IPS-NIHi11 (cell line): ENCODE measurements at places on chromosomes 12 and 14.

- DNase-seq = no peak
Observed at GRCh38 chr12:78959556-78959955, 95.0 kb downstream of the SYT1 start.

GRCh38 chr12:109606320-109607028 is 32.9 kb downstream of the MVK start:
- peak; percentile 75 for DNase-seq

DNA sequence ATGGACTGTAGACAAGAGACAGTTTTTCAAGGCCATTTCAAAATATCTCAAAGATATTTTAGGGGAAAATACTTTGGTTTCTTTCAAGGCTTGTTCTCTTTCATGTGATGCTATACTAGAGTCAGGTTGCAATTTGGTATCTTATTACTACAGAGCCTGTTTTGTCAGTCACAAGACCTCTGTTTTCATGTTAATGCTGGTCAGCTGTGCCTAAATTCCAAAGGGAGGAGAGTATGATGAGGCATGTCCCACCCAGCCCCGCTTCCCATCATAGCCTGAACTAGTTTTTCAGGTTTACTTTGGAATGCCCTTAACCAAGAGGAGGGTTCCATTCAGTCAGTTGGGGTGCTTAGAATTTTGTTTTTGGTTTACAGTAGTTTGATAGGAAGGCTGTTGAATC is 52.6 kb downstream of the GPHB5 start:
- no peak for DNase-seq

DNA sequence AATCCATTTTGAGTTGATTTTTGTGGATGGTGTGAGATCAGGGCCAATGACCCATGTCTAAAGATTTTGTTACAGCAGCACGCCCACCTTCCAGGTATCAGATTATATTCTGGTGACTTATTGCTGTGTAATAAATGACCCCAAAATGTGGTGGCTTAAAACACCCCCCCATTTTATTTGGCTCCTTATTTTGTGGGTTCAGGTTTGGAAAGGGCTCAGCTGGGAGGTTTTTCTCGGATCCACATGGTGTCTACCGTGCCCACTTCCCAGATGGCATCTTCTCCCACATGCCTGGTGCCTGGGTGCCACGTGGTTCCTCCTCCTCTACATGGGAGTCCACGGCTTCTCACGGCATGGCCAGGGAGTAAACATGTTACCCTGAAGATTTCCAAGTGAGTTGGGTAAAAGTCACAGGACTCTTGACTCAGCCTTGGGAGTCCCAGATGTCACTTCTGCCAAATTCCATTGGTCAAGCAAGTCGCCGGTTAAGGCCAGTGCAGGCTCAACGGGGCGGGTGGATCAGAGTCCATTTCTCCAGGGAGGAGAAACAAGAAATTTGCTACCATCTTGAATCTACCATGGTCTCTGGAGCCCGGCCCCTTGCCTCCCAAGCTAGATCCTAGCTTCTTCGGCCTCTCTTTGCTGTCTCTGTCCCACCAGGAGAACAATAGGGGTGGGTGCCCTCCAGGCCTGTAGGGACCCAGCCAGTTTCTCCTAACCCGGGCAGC is 214.3 kb downstream of the KIF26A start:
- DNase-seq = no peak

DNA sequence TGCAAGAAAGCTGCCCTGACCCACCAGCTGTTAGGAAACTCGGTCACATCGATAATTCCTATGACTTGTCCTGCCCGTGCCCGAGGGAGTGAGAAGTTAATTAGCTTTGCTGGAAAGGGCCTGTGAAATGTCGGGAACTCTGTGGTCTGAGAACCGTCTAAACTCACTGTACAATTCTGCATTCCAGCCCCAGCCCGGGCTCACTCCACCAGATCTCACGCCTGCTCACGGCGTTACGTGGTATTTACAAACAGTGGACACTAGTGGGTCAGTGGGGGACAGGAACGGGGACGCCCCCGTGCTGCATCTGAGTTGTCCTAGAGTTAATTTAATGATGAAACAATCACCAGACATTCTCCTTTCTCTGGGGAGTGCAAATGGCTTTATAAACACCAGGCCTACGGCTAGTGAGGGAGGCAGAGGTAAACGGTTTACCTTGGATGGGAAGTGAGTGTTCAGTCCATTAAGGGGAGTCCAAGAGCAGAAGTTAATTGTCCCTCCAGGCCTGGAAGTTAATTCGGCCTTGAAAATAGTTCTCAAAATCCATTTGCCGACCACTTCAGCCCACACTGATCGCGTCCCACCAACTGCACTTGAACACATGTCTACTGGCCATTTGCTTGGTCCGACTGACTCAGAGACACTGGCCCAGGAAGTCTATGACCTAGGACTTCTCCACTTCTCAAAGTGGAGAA is 93.5 kb upstream of the MED13L start:
- no peak for DNase-seq

GRCh38 chr12:53670971-53671370 is 4.9 kb downstream of the ATP5MC2 start:
- no peak for DNase-seq

GRCh38 chr12:78977304-78977867 is 112.8 kb downstream of the SYT1 start:
- no peak for DNase-seq

GRCh38 chr14:74920281-74920680 is 2.8 kb downstream of the RPS6KL1 start:
- no peak for DNase-seq

DNA sequence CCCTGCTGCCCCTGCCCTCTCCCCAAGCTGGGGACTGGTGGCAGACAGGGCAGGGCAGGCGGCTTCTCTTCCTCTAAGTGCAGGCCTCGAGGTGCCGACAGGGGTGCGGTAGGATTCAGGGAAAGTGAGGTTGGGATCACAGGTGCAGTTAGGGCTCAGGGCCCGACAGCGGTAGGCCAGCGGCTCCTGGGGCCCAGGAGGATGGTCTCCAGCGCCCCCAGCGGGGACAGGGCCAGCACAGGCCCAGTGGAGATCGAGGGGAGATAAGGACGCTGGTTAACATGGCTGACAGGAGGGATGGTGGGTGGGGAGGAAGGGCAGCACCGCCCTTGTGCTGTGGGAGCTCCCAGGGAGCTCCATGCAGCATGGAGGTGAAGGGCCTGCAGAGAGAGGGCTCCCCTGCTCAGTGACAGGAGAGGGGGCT is 935 bp upstream of the CRIP1 start:
- peak; percentile 70 for DNase-seq

- DNase-seq = no peak
Observed at GRCh38 chr12:12185414-12185813, 81.4 kb downstream of the LRP6 start.

DNA sequence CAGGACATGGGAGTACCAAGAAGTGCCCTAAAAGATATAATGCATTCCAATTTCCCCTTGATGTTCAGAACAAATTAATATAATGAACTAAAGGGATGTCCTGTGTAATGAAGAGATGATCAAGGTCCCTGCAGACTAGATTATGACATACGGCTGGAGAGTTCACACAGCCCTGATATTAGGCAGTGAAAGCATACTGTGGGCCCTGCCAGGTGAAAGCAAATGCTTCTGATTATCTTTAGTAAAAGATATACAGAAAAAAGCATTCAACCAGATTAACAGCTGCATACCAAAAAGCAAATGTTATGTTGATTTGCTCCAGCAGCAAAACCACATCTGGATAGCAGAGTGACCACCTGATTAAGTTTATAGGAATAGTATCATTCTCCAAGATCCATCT is 12.1 kb downstream of the HIGD1C start:
- DNase-seq = no peak
